T follicular helper cell (primary cell): ENCODE measurements at places on chromosomes 11 and 22.

DNA sequence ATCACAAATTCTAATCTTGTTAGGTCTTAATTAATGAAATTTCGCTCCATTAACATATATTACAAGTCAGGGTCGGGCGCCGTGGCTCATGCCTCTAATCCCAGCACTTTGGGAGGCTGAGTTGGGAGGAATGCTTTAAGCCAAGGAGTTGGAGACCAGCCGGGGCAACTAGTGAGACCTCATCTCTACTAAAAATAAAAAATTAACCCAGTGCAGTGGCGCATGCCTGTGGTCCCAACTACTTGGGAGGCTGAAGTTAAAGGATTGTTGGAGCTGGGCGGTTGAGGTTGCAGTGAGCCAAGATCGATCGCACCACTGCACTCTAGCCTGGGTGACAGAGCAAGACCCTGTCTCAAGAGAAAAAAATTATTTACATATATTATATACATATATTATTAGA lies 1.9 kb downstream of the TMA7B start:
- DNase-seq = no peak

DNA sequence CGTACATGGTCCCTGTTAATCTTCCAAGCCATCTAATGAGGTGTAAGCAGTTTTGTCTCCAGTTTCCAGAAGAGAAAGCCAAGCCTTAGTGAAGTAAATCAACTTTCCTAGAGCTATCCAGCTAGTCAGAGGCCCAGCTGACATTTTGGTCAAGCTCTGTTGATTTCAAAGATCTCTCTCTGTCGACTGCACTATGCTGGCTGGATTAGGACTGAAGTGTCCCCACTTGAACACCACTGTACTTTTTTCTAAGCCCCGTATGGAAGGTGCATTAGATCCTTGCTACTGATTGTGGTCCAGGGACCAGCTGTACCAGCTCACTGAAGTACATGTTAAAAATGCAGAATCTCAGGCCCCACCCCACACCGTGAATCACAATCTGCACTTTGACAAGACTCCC lies 176.5 kb upstream of the NAV2 start:
- DNase-seq = no peak

- no peak for DNase-seq
Observed at GRCh38 chr11:8512547-8512946, 81.5 kb downstream of the STK33 start.

- no peak for DNase-seq
Observed at GRCh38 chr22:26748845-26749244, 91.5 kb downstream of the MIAT start.

DNA sequence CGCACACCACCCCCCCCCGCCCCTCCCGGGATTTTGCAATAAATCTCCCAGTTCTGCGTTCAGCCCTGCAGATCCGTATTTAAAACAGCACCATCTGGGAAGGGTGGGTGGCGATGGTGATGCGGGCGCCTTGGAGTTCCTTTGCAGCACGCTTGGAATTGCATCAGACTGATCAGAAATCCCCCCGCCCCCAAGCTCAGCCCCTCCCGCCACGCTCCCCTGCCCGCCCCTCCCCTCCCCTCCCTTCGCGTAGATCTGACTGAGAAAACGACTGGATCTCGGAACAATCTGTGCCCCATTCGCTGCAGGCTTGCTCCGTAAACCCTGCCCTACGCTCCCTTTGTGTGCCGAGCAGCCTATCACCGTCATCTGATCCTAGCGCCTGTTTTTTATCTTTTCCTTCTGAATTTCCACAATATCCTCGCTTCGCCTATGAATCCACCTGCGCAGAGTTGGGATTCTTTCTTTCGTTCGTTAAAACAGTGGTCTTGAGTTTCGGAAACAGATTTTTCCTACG lies 18.1 kb upstream of the BDNF start:
- no peak for DNase-seq

GRCh38 chr11:46279126-46280099 lies 2.0 kb downstream of the CREB3L1 start:
- DNase-seq = no peak

DNA sequence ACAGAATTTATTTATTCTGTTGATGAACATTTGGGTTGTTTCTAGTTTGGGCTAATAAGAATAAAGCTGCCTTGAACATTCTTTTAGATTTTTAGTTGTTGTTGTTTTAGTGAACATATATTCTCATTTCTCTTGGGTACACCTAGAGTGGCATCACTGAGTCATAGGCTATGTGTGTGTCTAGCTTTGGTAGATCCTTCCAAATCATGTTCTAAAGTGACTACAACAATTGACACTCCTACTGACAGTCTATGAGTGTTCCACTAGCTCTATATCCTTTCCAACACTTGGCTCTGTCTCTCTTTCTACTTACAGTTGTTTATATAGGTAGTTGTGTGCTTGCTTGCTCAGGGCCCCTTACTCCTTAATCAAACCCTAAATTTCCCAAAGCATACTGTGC lies 346.0 kb upstream of the NCAM1 start:
- no peak for DNase-seq

DNA sequence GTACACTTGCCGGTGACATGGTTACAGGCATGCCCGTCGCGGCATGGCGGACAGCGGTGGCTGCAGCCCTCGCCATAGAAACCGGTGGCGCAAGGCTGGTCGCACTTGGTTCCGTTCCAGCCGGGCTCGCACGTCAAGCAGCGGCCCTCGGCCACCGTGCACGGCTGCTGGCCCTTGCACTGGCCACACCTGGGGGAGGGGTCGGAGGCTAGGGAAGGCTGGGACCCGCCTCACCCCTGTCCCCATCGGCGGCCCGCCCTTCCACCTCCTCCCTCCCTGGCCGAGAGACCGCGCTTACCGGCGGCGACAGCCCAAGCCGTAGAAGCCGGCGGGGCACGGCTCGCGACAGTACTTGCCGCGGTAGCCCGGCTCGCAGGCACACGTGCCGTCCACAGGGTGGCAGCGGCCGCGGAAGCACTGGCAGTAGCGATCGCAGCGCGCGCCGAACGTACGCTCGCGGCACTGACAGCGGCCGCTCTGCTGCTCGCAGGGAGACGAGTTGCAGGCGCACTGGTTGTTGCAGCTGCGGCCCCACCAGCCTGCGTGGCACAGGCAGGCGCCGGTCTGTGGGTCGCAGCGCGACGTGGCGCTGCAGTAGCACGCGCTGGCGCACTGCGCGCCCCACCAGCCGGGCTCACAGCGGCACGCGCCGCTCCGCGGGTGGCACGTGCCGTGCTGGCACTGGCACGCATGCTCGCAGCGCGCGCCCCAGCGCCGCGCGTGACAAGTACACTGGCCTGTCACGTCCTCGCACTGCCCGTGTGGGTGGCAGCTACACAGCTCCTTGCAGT lies 6.7 kb downstream of the SCARF2 start:
- peak; percentile 36 for DNase-seq

DNA sequence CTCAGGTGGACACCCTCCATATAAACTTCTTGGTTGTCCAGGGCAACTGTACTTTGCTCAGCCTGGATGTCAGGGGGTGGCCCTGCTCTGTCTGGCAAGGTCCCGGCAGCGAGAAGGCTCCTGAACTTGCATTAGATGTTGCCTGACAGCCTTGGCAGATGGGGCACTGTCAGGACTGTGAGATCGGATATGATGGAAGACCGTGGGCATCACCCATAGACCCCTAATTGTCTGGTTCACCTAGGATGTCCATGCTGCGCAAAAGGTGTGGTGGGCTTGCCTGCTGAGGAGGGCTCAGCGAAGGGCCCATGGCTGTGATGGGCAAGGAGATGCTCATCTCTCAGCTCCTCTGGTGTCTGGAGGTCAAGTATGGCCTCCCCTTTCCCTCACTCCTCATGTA lies 62.7 kb downstream of the MYO18B start:
- DNase-seq = no peak

- no peak for DNase-seq
Observed at GRCh38 chr22:28269277-28269676, 350.2 kb upstream of the PITPNB start.

DNA sequence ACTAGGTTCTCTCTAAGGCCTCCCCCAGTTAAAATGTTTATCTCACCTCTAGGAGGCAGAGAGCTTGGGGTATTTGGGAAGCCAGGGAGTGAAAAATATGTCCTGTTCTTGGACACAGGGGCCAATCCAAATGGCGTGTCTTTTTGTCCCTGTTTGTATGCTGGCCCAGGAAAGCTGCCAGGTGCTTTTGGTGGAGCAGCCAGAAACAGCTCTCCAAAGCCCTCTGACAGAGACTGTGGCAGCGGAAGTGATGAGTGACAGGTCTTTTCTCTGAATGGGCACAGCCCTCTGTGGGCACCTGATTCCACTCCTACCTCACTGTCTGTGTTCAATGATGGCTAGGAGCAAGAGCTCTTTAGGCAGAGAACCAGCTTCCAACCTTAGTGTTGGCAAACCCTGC lies 106.4 kb upstream of the KIRREL3 start:
- no peak for DNase-seq

DNA sequence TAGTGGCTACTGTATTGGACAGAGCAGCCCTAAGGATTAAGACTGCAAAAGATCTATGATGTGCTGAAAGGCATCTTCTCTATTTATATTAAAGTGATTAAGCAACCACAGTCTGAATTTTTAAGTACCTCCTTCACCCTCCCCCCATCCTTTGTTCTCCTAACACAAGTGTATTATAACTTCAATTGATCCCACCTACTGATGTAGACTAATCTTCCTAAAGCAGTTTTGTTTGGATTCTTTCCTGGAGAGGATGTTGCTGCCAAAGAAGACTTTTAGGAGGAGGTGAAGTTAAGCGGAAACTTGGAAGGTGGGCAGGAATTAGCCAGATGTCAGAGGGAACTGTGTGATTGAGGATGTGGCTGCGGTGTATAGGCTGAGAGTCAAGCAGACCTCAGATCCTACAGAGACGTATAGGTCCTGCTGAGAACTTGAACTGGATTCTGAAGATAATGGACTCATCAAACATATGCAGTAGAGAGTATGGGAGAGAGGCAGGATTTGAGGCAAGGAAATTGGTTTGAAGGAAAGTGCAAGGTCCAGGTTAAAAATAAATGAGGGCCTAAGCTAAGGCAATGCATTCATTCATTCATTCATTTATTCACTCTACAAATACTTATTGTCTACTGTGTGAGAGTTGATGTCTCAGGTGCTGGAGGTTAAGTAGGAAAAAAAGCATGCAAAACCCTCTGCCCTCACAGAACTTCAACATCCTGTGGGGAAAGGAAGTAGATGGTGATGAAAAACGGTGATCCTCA lies 5.2 kb upstream of the RASSF10 start:
- DNase-seq = no peak

GRCh38 chr22:49396817-49397216 lies 430.9 kb downstream of the BRD1 start:
- no peak for DNase-seq

DNA sequence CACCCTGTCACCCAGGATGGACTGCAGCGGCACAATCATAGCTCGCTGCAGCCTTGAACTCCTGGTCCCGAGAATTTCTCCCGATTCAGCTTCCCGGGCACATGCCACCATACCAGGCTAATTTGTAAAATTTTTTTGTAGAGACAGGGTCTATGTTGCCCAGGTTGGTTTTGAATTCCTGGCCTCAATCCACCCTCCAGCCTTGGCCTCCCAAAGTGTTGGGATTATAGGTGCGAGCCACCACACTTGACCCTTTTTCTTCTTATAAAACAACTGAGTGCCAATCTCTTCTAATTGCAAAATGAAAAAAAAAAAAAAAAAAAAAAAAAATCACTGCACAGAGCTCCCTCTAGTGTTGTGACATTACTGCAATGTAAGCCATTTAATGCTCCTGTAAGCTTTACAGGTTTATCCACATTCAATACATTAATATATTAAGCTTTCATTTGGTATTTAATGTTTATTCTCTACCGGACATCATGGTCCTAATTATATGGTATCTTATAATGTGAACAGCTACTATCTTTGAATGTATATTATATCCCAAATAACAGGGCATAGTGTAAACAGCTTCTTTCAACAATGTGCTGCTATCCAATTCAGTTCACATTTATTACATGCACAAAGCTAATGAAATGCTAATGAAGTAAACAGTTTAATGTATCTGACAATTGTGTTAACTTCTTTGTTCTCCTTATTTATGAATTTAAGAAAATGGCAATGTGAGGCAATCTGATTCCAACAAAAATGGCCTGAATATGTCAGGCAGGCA lies 44.6 kb downstream of the COPB1 start:
- DNase-seq = no peak

- DNase-seq = no peak
Observed at GRCh38 chr11:64853709-64854108, 9.3 kb upstream of the CDC42BPG start.

- no peak for DNase-seq
Observed at GRCh38 chr11:12053606-12054361, 45.4 kb upstream of the DKK3 start.

GRCh38 chr11:120652705-120653335 lies 141.3 kb downstream of the GRIK4 start:
- DNase-seq = no peak

- DNase-seq = no peak
Observed at GRCh38 chr11:73652046-73652730, 5.8 kb downstream of the PLEKHB1 start.

DNA sequence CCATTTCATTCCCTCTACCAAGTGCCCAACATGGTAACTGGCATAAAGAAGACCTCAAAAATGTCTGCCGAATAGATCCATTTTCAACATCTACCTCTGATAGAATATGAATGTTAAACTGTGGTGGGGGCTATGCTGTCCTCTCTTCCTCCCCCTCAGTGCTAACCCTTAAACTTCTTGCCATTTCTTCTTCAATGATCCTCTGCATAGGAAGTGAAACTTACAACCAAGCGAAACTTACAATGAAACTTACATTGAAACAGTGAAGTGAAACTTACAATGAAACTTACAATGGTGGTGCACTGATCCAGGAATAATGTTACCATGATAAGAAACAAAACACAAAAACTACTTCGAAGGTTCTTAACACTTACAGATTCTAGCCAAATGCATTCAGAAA lies 4.7 kb downstream of the RTCB start:
- DNase-seq = no peak

DNA sequence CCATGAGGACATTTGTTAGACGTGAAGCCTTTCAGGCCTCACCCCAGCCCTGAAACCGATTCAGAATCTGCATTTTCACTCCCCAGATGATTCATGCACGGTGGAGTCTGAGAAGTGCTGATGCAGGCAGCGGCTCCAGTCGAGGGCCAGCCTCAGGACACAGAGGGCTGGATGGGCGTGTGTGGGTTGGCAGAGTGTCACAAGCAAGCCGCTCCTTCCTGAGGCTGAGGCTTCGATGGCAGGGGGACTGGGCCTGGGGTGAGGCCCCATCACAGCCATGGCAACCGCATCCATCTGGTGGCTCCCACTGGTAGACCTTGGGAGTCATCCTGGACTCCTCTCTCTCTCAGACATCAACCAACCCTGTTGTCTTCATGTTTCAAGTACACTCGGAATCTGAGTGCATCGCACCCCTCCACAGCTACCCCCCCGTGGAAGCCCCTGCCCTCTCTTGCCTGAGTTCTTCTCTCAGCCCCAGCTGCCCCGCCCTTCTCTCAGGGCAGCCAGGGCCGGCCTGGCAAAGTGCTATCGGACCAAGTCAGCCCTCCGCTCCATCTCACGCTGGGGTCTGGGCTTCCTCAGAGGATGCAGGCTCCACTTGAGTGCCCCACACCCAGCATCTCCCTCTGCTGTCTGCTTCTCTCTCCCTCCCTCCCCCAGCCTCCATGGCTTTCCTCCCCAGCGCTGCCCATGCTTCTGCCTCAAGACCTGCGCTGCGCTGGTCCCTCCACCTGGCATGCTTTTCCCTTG lies 10.6 kb downstream of the KCNC1 start:
- DNase-seq = no peak

GRCh38 chr11:44701276-44701675 lies 25.5 kb upstream of the TSPAN18 start:
- DNase-seq = no peak

- DNase-seq = no peak
Observed at GRCh38 chr11:100663583-100663982, 23.5 kb upstream of the ARHGAP42 start.
